Stimulated activated CD4-positive, alpha-beta T cell treated with anti-CD3 and anti-CD28 coated beads, Interleukin-15, amount 100 ng/mL, for 24 hours (primary cell): ENCODE measurements at places on chromosomes 3 and 15.

- DNase-seq = no peak
Observed at GRCh38 chr3:136122006-136122405, 74.1 kb downstream of the MSL2 start.

DNA sequence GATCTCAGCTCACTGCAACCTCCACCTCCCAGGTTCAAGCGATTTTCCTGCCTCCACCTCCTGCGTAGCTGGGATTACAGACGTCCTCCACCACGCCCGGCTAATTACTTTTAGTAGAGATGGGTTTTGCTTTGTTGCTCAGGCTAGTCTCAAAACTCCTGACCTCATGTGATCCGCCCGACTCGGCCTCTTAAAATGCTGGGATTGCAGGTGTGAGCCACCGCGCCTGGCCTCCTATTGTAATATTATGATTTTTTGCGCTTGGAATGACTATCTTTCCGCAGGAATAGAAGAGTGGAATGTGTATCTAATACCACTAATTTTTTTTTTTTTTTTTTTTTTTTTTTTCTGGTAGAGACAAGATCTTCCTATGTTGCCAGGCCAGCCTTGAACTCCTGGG is 1.8 kb downstream of the ARL8B start:
- no peak for DNase-seq

GRCh38 chr3:149620291-149621020 is 37.4 kb downstream of the WWTR1 start:
- no peak for DNase-seq

DNA sequence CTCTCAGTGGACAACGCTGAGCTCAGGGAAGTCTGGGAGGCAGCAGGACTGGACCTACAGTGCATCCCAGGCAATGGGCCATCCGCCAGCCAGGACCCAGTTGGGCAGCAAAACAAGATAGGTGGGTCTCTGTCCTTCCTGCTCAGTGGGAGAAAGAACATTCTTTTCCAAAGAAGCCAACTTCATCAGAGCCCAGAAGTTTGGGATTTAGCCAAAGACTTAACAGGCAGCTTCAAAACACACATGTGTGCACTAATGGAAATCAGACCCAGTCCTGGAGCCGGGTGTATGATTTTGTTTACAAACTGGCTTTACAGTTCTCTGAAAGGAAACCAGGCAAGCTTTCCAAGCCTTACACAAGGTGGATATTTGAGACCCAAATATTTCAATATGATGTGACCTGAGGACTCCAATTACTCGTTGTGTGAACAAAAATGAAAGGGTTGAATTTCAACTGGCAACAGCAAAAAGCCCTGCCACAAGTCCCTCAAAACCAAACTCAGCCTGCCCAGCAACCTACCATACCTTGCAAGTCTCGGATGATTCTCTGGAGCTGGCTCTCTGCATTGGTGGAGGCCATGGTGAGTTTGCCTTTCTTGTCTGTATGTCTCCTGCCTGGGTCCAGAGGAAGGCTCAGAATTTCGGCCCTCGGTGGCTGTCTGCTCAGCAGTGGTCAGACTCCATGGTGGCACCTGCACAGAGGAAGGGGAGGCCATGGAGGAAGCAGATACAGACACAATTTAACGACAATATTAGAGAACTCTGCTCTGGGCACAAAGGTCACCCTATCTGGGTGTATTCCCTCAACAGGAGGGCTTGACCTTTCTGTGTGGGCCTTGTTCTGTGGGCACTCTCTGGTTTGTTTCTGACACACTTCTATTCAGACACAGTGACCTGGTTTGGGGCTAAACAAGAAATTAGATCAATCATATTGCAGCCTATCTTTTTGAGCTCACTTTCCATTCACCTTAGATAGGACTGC is 11.0 kb downstream of the FYCO1 start:
- no peak for DNase-seq

DNA sequence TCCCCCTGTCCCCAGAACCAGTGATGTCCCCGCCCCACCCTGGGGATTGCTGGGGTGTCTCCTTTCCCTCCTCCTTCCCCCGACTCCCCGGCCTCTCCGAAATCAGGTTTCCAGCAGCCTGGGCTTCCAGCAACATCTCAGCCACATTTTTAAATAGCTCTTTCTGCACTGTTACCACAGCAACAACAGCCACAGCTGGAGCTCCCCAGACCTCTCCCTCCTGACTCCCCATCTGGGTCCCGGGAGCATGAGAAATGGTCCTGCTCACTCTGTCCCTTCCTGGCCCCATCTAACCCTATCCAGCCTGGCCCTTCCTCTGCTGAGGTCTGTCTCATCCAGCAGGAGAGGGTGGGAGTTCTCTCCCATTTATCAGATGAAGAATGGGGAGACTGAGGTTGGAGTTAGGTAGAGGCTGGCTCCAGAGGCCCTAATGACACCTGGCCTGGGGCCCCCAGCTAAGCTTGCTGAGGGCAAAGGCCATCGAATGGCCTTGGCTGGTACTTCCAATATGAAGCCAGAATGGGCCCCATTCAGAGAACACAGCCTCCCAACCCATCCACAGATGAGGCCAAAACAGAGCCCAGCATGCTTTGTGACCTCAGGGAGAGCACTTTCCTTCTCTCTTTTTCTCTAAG is 1.5 kb downstream of the CAMK1 start:
- no peak for DNase-seq

DNA sequence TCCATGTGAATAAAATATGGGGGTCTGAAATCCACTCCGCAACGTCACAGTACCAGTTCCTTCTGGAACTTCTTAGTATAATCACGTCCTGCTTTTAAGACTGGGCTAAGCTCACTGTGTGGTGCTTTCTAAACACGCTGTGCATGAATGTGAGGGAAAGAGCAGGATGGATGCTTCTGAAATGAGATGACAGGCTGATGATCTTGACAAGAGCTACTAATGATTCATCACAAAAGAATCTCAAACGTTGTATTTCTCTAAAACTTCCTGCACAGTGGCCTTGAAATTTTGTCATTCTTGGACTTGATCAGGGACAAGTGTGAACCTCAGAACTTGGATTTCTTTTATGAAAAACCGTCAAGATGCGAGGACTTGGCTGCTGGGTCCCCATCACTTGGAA is 221.4 kb downstream of the CADPS start:
- no peak for DNase-seq

DNA sequence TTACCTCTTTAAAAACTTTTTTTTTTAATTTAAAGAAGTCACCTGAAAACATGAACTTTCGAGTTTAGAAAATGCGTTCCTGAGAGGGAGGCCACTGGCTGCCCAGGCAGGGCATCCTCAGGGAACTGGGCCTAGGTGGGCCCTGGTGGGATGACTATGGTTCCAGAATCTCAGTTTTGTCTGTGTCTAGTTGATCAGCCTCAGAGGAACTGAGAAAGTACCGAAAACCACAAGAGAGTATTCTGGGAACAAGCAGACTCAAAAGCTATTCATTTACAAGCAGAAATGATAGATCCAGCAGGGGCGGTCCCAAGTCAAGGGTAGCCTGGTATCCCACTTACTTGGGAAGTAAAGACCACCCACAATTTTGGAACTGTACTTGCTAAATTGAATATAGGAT is 10.5 kb downstream of the WWTR1 start:
- no peak for DNase-seq
